ENCODE measurements at places on chromosomes 3 and 15.

GRCh38 chr3:169288553-169288952 is 375.0 kb downstream of the MECOM start:
- no peak for DNase-seq

DNA sequence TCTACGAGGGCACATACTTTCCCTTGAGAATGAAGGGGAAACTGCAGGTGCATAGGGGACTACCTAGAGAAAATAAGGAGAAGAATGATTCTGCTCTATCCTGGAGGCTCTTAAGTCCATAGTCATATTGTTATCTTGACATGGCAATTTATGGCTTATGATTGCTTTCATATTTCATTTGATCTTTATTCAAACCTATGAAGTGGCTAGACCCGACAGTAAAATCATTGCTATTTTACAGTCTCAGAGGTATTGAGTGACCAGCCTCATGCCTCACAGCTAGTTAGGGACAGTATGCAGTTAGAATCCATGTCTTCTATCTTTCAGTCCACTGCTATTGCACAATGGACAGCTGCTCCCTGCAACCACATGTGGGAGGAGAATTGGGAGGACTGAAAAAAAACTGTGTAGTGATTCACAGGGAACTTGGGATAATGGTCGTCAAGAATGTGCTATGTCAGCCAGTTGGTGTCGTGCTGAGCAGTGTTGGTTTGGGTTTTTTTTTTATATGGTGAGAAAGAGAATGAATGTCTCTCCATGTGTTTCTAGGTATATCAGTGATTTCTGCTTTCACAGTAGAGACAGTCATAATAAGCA is 63.2 kb upstream of the SPPL2A start:
- DNase-seq: no peak

DNA sequence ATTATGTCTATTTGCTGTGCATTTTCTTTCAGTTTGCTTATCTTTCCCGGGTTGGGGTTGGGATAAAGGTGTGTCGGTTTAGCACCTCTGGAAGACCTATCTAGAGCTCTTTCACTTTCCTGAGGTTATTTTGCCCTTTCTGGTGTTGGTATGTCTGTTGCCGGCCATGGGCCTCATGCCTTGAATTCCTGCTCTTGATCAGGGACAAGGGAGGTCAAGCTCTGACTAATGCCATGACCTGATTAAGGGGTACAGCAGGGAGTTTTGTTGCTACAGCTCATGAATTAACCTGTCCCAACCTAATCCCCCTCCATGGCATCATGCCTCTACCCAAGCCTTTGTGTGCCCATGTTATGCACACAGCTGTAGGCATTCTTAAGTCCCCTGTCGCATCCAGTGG is 70.5 kb upstream of the GOLGA6B start:
- no peak for DNase-seq

DNA sequence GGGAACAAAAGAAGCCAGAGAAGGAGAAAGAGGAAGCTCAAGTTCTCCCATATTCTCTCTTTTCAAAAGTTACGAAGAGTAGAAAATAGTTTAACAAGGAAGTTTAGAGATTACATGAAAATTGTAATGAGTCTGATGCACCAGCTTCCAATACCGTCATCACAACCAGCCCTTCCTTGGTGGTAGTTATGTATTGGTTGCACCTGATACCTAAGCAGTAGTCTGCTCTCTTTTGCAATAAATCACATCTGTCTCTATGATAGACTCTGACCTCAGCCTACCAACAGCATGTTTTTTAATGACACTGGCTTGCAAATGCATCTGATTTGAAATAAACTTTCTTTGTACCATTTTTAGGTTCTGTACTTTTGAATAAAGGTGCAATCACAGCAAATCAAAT is 575.8 kb downstream of the FHIT start:
- no peak for DNase-seq

DNA sequence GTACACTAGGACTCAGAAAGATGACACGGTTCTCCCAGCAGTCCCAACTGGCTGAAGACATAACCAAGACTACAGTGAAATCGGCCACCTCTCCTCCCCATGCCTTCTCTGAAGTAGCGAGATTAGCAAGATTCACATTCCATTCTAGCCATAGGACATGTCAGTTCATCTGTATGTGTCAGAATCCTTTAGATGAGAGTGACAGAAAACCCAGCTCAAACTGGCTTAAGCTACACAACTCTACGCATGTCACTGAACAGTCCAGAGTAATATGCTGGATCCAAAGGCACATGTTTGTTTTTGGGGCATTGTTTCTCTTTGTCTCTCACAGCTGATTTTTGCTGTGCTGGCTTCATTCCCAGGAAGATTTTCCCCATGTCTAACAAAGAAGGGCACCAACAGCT is 75.8 kb downstream of the RARB start:
- no peak for DNase-seq

DNA sequence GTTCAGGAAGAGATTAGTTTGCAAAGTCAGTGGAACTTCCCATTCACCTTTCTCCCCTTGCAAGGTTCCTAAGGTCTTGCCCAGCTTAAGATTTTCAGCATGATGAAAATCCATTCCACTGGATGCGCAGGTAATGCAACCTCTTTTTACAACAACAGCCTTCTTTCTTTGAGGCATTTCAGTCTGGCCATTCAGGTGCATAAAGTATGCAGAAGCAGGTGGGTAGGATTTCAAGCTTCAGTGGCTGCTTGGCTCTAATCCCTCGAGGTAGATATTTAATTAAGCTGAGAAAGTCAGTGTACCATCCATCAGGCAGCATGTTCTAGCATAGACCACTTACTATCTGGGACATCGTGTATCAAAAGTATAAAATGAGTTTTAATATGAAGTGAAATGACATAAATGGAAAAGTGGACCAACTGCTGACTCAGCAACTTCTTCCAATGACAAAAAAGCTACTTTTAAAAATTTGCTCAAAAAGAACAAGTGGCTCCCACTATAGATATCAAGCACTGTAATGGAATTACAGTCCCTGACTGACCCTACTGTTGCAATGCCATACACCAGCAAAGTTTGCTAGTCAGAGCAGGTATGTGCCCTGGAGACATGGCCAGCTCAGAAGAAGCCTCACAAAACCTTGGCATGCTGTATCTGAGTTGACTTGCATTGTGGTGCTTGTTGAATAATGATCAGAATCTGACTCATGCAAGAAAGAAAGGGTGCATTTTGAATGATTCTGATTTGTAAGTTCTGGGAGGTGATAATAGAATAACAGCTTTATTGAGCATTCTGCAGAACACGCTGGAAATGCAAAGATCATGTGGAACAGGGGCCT is 459.9 kb upstream of the MCTP2 start:
- no peak for DNase-seq

GRCh38 chr3:54720604-54721003 is 207.3 kb downstream of the LRTM1 start:
- no peak for DNase-seq

- no peak for DNase-seq
These were observed 12.3 kb downstream of the THBS1 start for GRCh38 chr15:39593071-39593655.

DNA sequence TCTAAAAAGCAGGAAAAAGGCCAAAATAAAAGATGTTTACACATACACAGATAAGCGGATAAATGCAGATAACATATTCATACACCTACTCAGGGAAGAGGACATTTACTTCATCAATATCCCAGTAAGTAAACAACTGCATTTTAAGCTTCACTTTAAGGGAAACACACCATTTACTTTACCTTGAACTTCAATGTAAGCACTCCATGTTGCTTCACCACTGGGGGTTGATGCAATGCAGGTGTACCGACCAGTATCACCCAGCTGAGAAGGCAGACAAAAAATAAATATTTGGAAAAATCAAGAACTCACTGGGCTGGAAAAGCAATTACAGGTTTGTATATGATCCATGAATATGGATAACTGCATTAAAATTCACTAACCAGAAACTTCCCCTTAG is 1099.5 kb downstream of the ROBO1 start:
- DNase-seq: no peak

DNA sequence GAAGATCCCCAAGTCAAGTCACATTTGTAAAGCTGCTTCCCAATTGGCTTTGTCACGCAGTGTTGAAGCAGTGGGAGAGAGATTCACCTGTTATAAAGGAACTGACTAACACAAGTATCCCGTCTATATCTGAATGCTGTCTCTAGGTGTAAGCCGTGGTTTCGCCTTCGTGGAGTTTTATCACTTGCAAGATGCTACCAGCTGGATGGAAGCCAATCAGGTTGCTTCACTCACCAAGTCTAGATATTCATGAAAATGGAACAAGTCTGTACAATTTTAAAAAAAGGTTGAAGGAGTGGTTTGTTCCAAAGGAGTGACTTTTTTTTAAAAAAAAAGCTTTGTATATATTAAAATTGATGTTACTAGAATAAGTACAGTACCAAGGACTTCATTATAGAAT is 11.7 kb downstream of the RBM5 start:
- DNase-seq: no peak

- no peak for DNase-seq
These were observed 25.7 kb upstream of the ULK4 start for GRCh38 chr3:41987627-41988026.

- DNase-seq: no peak
These were observed 249.1 kb upstream of the MCTP2 start for GRCh38 chr15:93982226-93982727.

- no peak for DNase-seq
These were observed 62.5 kb upstream of the UBE2E1 start for GRCh38 chr3:23743141-23743784.

- no peak for DNase-seq
These were observed 127.8 kb downstream of the CHDH start for GRCh38 chr3:53718462-53718861.

DNA sequence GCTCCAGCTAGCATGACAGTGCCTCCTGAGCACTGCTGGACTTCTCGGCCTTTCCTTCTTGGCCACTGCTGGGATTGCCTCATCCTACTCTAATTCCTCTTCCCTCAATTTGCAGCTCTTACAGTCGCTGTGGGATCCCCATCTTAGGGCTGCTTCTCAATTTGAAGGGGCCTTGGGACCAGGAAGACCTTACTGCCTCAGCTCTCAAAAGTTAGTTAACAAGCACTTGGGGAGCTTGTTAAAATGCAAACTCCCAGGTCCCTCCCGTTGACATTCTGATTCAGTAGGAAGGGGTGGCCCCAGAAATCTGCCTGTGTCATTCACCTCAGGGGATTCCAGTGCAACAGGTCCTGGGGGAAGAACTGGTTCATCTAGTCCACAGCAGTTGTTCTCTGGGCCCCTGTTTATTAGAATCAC is 14.8 kb downstream of the BDH1 start:
- no peak for DNase-seq

GRCh38 chr3:51681453-51681852 is 10.4 kb downstream of the TEX264 start:
- peak; percentile 25 for DNase-seq

GRCh38 chr3:139378587-139379241 is 10.7 kb downstream of the COPB2 start:
- no peak for DNase-seq
